ENCODE measurements at places on chromosomes 2 and 18.
A peak's percentile ranks its signal among the peaks of the same experiment; 100 is the strongest.

- DNase-seq = no peak
Observed at GRCh38 chr18:49997558-49997957, 184.2 kb upstream of the ACAA2 start.

- DNase-seq = no peak
Observed at GRCh38 chr2:217195658-217196446, 336.0 kb upstream of the TNP1 start.

DNA sequence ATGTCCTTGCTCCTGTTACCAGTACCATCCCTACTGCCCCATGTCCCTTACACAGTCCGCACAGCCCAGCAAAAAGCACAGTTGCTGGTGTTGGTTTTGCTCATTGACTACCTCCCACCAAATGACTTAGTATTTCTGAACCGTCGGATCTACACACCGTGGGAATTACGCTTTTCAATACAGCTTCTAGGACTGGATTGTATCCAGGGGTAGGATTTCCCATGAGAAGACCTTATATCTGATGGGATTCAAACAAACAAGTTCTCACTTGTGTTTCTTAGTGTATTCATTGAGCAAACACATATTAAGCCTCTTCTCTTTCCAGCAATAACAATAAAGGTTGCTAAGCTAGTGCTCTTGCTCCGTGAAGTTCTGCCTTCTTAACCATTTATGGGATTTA, 25.8 kb downstream of the TRAPPC12 start:
- DNase-seq = no peak

DNA sequence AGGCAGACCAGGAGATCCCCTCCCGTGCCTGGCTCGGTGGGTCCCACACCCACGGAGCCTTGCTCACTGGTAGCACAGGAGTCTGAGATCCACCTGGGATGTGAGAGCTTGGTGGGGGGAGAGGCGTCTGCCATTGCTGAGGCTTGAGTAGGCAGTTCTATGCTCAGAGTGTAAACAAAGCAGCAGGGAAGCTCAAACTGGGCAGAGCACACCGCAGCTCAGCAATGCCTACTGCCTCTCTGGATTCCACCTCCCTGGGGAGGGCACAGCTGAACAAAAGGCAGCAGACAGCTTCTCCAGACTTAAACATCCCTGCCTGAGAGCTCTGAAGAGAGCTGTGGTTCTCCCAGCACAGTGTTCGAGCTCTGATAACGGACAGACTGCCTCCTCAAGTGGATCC, 85.1 kb downstream of the UGP2 start:
- DNase-seq = no peak

DNA sequence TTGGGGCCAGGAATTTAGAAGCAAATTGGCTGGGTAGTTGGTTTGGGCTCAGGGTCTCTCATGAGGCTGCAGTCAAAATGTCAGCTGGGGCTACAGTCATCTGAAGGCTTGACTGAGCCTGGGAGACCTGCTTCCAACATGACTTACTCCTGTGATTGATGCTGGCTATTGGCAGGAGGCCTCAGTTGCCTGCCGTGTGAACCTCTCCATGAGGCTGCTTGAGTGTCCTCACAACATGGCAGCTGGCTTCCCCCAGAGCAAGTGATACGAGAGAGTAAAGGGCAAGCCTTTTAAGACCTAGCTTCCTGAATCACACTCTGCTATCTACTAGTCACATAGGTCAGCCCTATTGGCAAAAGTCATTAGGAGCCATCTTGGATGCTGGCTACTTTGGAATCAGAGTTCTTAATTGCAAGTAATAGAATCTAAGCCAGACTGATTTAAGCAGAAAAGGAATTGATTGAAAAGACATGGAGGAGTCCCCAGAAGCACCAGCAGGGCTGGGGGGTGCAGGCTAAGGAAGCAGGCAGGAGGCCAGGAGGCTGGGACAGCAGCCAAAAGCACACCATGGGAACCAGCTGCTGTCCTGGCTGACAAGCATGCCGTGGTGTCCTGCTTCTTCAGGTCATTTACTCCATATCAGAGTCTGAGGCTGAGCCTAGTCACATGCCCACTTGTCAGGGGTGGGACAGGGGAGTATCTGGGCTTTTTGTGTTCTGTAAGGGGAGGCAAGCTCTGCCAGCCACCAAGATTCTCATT, 7.8 kb upstream of the GIGYF2 start:
- DNase-seq = peak; percentile 77

DNA sequence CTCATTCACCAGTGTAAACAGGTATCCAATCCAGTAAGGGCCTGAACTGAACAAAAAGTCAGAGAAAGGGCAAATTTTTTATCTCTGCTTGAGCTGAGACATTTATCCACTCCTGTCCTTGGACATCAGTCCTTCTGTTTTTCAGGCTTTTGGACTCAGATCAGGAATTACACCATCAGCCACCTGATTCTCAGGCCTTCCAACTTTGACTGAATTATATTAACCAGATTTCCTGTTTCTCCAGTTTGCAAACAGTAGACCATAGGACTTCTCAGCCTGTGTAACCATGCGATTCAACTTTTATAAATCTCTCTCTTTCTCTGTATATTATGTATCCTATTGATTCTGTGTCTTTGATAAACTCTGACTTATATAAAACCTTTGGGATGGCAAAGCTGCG, 289.3 kb upstream of the CDH2 start:
- DNase-seq = no peak

- DNase-seq = no peak
Observed at GRCh38 chr18:74179623-74180199, 31.4 kb downstream of the TIMM21 start.

- no peak for DNase-seq
Observed at GRCh38 chr18:48201337-48202005, 207.7 kb downstream of the ZBTB7C start.

DNA sequence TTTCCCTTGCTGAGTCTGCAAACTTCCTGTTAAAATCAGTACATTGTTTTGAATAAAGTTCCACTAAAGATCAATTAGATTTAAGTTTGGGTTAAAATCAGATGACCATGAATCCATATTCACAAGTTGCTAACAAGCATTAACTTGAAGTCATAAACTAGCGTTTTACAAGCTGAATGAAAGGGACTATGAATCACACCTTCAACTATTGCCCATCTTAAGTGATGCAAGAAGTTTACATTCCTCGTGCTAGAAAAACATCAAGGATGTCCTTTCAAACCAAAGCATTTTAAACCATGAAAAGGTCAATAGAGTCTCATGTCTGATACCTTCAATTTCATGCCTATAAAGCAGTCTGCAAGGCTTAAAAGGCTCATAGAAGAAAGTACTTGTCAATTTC, 257.2 kb upstream of the SYT4 start:
- no peak for DNase-seq

DNA sequence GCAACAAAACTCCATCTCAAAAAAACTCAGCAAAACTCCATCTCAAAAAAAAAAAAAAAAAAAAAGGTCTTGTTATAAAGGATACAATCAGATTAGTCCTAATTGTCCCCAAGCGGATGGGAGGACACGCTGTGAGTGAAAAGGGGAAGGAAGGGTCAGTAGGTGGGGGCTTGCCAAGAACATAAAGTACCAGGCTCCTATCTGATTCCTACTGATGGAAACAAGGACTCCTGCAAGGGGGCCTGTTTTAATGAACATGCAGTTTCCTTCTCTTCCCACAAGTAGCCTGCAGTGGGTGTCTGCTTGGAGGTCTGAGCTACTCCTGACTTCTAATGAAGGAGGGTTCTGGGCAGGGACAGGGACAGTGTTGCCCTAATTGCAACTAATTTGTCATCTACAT, 7.9 kb downstream of the SCG2 start:
- DNase-seq = no peak

DNA sequence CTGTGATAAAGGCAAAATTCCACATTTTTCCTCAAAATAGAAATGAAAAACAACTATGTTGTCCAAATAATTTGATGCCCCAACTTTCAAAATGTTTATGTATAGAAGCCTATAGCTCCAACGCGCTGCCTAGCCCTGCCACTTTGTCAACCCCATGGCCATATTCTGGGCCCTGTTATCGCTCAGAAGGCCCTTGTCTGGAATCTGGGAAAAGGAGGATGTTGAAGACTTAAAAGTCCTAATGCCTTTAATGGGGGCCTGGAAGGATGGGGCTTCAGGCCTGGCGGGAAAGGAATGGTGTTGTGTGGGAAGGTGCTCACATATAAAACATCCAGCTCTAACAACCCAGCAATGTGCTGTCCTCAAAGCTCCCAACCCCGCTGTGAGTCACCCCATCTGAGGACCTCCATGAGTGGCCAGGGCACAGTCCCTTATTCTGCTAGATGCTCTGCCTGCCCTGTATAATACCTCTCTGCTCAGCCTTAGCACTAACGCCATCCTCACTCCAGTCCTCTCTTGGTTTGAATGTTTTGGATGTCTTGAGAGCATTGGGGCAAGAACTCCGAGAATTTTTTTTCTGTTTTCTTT, 86.0 kb downstream of the ACSL3 start:
- DNase-seq = no peak

DNA sequence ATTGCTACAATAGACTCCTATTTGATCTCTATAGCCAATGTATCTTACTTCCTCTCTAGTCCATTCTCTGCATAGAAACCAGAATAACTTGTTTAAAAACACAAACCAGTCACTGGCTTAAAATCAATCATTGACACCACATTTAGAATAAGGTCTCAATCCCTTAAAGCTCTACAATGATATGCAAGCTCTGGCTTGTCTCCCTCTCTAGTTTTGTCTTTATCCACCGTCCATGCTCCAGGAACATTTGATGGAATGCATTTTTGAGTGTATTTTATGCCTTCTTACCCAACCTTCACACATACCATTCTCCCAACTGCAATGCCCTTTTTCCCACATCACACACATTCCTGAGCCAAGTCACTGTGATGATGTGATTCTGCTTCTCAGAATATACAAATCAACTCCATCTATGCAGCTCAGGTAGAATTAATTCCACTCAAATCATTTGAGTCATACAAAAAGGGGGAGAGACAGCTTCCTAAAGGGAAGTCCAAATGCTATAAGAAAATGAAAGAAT, 1107.2 kb downstream of the DPP10 start:
- no peak for DNase-seq

GRCh38 chr2:19936203-19936602, 34.4 kb upstream of the TTC32 start:
- DNase-seq = no peak

GRCh38 chr2:41720331-41721251, 327.2 kb upstream of the PKDCC start:
- no peak for DNase-seq

GRCh38 chr2:20758997-20759396, 63.9 kb downstream of the LDAH start:
- DNase-seq = no peak

DNA sequence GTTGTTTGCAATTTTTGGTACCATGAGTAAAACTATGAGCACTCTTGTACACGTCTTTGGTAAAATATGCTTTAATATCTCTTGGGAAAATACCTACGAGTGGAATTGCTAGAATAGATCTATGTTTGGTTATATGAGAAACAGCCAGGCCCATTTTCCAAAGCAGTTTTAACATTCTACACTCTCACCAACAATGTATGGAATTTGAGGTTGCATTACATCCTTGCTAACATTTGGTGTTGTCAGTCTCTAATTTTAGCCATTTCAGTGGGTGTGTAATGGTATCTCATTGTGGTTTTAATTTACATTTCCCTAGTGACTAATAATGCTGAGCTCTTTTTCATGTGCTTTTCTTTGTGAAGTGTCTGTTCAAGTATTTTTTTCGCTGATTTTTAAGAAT, 118.9 kb upstream of the TCF4 start:
- DNase-seq = no peak

- no peak for DNase-seq
Observed at GRCh38 chr2:6139142-6139541, 447.0 kb downstream of the SOX11 start.

GRCh38 chr2:95333888-95334338, 36.8 kb downstream of the KCNIP3 start:
- no peak for DNase-seq

DNA sequence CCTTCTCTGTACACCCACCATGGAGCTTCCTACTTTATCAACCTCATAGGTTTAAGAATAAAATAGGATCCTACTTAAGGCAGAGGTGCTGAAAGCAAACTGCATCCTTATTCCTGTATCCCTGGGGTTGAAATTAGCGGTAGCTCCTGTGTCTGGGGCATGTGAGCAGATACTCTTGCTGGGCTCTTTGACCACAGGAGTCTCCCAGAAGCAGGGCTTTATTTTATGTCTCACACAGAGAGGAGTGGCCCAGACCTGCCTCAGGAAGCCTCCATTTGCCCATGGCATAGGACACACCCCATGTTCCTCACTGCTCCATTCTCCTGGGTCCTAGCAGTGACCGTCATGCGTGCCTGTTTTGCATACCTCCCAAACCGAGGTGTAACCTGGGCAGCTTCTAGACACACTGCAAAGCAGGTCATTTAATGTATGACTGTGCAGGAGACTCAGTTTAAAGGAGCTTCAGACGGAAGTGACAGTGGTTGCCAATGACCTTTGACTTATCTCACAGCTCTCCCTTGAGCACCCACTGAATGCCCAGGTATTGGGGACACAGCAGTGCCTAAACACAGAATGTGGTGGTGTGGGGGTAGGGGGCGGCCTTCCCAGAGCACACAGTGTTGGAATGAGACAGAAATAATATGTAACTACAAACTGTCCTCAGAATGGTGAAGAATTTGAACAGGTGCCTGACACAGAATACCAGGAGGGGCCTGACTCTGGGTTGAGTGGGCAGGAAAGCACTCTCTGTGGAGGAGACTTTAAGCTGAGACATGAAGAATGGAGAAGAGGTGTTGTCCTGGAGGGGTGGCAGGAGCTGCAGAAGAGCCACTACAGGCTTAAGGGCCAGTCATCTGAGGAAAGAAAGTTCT, 3.7 kb downstream of the TMEM37 start:
- no peak for DNase-seq

GRCh38 chr18:26656431-26656943, 108.1 kb upstream of the KCTD1 start:
- no peak for DNase-seq

GRCh38 chr2:240299710-240300068, 135.8 kb upstream of the GPC1 start:
- no peak for DNase-seq

DNA sequence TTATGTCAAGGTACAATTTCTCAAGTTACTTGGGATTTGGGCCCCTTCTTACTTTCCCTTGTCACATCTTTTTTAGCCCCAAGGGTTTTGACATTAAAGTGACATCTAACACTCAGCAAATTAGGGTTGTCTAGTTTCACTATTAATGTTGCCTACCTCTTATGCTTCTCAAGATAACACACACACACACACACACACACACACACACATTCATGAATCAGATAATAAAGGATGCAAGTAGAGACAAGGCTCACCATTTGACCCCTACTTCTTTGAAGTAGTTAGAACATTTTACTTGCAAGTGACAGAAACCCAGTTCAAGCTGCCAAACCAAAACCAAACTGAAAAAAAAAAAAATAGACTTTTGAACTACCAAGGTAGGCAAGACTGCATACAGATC, 138.8 kb downstream of the TRIB2 start:
- DNase-seq = no peak

DNA sequence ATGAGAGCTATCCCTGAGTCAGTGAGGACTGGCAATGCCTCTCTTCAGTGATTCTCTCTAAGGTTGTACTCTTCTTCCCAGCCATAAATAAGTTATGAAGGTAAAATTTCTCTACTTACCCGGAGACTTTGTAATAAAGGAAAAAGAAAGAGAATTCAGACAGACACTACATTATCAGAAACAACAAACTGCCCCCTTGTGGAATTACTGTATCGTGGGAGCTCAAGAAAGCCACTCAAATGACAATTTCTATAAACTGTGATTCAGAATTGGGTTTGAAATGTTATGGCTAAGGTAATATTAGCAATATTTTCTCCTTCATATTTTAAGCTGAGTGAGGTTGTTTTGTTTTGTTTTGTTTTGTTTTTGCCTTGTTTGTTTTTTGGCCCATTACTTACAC, 155.8 kb upstream of the TANK start:
- peak; percentile 46 for DNase-seq

GRCh38 chr2:24579053-24579803, 88.2 kb downstream of the NCOA1 start:
- no peak for DNase-seq

Data from dermis blood vessel endothelial cell (primary cell).